Sigmoid colon (tissue), 7 donors: ENCODE measurements at places on chromosomes 4 and X. TPM values are rescaled to one million over a fixed set of nuclear protein-coding genes. Genes with fewer than 3 reads are reported as not detected.

The NOX1 gene
- 0.33 TPM for total RNA-seq

The TRIM2 gene
- total RNA-seq = 31.9 TPM

DNA sequence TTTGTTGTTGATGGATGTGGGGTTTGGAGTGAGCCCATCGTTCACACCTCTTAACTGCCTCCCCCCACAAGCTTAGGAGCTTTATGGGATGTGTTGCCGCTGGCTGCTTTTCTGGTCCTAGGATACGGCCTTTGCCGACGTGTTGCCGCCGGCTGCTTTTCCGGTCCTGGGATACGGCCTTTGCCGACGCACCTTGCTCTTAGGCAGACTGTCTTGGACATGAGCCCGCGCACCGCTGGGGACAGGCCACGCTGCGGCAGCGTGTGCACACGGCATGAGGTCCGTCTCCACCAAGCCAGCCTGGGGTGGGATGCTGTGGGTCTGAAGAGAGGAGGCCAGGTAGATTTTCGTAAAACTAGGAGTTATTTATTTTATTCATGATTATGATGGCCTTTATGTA is 14.2 kb downstream of the RGS12 start:
- no peaks in the 10 kb centered on the region for H3K36me3 ChIP-seq
- no peak overlapping the region for H3K27ac ChIP-seq
- H3K4me3 ChIP-seq = no peak overlapping the region
- no peaks in the 10 kb centered on the region for H3K27me3 ChIP-seq

- H3K36me3 ChIP-seq = no peaks in the 10 kb centered on the region
- H3K4me3 ChIP-seq = no peak overlapping the region
Measured at GRCh38 chrX:18873189-18873791, 110.6 kb downstream of the PHKA2 start.

- DNase-seq = no peak
- no peak overlapping the region for H3K27ac ChIP-seq
- no peaks in the 10 kb centered on the region for H3K4me1 ChIP-seq
Measured at GRCh38 chr4:53717064-53717549, 125.8 kb upstream of the LNX1 start.

- H3K27ac ChIP-seq = peak overlapping the region; percentile 96
- H3K36me3 ChIP-seq = no peaks in the 10 kb centered on the region
- peaks cover 12% of the 10 kb centered on the region for H3K4me1 ChIP-seq
- H3K27me3 ChIP-seq = no peaks in the 10 kb centered on the region
- peak overlapping the region; percentile 61 for H3K4me3 ChIP-seq
Measured at GRCh38 chrX:155027509-155028066, 944 bp downstream of the FUNDC2 start.
